ENCODE measurements at places on chromosomes 1 and 21.
A peak's percentile ranks its signal among the peaks of the same experiment; 100 is the strongest.

- DNase-seq, result peak; percentile 84
Observed at GRCh38 chr1:204493145-204493983, 1.2 kb downstream of the PIK3C2B start.

DNA sequence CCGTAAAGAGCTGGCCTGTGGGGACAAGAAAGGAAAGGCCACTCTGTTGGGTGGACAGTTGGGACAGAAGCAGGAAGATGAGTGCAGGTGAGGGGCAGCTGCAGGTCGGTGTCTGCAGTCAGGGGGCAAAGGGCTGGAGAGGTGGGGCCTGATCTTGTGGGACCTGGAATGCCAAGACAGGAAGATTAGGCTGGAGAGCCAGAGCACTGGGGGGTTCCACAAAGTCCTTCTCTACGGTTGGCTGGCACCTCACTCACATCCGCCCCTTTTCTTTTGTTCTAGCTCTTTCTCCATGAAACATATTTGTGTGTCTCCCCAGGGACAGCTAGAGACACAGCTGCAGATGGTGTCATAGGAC lies 404.1 kb downstream of the PTPRU start:
- DNase-seq, result no peak

GRCh38 chr1:5099558-5099957 lies 445.1 kb downstream of the AJAP1 start:
- no peak for DNase-seq

- DNase-seq, result no peak
Observed at GRCh38 chr1:9793291-9793690, 30.5 kb downstream of the CLSTN1 start.

GRCh38 chr21:26715878-26716506 lies 129.2 kb downstream of the ADAMTS1 start:
- DNase-seq, result peak; percentile 33

DNA sequence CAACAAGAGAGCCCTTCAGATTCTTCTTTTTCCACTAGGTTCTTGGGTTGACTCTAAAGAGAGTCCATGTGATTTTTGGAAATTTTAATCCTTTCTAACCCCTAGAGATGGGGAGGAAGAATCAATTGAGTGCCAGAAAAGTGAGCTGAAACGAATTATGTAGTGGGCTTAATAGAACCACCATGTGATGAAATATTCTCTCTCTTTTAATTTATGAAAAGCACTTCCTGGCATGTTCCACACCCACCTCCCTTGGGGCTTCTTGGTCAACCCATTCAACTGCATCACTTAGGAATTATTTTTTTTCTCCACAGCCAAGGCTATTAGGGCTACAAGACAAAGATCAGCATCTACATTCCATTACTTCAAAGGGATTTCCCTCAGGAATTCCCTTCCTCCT lies 79.6 kb downstream of the ZC3H11B start:
- no peak for DNase-seq
